NCI-H774 (cell line): ENCODE measurements at places on chromosomes 2 and 18.

DNA sequence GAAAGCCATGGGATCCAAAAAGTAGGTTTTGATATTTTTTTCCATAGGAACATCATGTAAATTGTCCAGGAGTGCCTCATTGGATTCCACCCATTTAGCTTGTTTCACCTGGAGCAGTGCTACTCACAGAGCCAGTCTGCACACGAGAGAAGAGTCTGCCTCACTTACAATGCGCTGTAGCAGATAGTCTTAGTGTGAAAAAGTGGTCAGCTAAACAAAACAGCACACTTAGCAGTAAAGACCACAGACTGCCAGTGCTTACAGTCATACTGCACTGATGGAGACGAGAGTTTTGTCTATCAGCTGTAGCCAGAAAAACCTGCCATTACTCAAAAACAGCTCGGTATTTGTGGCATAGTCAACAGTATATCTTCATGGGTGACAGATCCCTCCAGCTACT lies 113.5 kb upstream of the LDLRAD4 start:
- no peak for DNase-seq

DNA sequence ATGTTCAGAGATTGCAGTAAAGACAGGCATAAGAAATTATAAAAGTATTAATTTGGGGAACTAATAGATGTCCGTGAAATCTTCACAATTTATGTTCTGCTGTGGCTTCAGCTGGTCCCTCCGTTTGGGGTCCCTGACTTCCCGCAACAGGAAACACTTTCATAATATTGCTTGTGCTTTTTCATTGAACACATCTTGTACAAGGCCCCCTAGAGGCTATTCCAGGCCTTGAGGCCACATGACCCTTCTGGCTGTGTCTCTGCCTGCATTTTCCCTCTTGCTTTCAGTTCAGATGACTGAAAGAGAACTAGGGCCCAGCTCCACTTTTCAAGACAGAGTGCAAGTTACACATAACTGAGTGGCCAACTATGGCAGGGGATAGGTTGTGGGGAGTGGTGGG lies 164.1 kb downstream of the TMEM247 start:
- DNase-seq: no peak

- DNase-seq: no peak
Observed at GRCh38 chr2:96819128-96819875, 3.2 kb downstream of the CNNM3 start.

DNA sequence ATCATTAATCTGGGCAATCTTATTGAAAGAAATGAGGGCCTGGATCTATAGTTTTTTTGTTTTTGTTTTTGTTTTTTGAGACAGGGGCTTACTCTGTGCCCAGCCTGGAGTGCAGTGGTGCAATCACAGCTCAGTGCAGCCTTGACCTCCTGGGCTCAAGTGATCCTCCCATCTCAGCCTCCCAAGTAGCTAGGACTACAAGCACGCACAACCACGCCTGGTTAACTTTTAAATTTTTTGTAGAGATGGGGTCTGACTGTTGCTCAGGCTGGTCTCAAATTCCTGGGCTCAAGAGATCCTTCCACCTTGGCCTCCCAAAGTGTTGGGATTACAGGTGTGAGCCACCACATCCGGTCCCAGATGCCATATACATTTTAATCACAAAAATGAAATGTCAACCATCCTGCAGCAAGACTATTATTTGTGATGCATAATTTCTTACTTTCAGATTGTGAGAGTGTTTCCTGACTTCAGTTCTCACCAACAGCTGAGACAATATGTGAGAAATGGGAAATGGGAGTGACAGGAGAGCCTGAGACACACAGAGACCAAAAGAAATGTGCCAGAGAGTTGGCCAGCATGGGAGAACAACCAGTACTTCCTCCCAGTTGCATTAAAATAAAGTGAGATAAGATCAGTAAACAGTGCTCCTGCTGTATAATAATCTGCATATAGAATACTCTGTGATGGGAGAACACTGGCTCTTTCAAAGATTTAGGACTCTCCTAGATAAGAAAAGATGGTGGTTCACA lies 87.6 kb downstream of the METTL8 start:
- no peak for DNase-seq

DNA sequence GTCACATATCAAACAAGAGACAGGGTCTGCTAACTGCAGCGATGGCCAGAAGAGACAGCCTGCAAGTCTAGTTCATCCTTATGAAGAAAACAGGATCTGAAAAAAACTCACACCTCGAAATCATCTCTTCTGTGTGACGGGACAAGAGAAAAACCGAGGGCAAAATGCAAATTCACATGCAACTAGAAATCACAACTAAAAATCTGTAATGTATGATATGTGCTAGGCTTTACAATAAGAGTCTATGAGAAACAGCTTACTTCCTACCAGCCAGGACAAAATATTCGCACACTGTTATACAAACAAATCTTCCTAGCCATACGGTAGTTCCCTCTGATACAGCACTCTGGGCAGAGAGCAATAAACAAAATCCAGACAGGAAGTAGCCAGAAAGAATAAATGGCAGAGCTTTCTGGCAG lies 48.8 kb downstream of the ANKRD44 start:
- DNase-seq: no peak

- DNase-seq: no peak
Observed at GRCh38 chr2:207673431-207673830, 38.0 kb upstream of the CCNYL1 start.

DNA sequence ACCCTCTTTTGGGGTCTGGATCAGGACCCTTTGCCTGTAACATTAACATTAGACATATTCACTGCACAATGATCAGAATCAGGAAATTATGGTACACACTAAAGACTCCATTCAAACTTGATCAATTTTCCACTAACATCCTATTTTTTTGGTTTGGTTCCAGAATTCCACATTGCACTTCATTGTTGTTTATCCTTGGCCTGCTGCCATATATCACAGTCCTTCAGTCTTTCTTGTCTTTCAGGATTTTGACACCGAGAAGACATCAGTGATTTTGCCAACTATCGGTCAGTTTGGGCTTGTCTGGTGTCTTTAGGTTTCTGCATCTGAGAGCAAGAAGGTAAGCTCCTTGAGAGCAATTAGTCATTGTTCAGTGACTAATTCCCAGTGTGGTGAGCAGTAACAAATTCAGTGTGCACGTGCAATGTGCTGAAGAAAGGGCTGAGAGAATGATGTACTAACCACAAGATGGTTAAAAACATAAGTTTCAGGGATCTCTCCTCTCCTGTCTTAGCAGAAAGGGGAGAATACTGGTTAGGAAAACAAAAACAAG lies 23.5 kb downstream of the MARCHF4 start:
- no peak for DNase-seq

DNA sequence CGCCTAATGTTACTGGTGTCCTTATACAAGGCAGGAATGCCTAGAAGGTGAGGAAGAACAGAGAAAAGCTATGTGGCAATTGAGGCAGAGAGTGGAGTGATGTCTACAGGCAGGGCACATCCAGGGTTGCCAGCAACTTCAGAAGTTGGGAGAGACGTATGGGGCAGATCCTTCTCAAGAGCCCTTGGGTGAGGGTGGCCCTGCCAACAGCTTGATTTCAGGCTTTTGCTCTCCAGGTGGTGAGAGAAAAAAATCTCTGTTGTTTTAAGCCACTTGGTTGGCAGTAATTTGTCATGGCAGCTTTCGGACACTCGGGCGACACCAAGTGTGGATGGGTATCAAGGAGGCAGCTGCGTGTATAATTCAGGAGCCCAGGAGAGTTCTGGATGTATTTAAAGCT lies 217.4 kb upstream of the SMIM21 start:
- no peak for DNase-seq
